ENCODE measurements at places on chromosomes 13 and 19.

- no peak for DNase-seq
Measured at GRCh38 chr19:17866312-17866963, 5.3 kb upstream of the SLC5A5 start.

DNA sequence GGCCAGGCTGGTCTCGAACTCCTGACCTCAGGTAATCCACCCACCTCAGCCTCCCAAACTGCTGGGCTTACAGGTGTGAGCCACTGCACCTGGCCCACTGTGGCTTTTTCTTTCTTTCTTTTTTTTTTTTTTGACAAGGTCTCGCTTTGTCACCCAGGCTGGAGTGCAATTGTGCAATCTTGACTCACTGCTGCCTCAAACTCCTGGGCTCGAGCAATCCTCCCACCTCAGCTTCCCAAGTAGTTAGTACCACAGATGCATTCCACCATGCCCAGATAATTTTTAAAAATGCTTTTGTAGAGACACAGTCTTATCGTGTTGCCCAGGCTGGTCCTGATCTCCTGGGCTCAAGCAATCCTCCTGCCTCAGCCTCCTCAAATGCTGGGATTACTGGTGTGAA is 12.1 kb upstream of the FCGBP start:
- DNase-seq = no peak

DNA sequence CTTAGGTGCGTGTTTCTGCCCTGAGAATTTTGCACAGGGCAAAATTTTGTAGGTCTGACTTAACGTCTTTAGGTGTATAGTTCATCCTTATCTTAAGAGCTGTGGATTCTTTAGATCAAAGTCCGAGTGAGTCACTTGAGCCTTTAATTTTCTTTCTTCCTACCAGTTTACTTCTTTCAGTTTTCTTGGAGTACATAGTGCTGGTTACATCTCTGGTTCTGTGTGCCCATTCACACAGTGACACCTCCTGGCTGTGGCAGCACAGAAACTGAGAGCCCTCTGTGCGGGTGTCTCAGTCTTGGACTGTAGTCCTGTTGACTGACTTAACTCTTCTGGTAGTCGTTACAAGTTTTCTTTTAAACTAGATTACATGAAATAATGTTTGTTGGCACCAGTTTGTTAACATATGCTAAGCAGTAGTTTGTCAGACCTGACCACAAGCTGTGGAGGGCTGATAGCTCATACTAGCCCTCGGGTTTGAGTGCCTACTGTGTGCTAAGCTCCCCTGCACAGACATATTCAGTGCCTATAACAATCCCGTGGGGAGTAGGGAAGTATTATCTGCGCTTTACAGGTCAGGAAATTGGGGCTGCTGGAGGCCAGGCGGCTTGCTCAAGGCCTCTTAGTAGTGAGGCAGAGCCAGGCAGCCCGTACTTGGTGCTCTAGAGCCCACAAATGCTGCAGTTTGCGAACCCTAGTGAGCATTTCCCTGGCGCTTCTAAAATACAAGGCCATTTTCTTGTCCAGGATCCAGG is 1.6 kb downstream of the GATAD2A start:
- DNase-seq = peak; percentile 61

GRCh38 chr13:74464670-74465069 is 330.5 kb upstream of the KLF12 start:
- DNase-seq = no peak

DNA sequence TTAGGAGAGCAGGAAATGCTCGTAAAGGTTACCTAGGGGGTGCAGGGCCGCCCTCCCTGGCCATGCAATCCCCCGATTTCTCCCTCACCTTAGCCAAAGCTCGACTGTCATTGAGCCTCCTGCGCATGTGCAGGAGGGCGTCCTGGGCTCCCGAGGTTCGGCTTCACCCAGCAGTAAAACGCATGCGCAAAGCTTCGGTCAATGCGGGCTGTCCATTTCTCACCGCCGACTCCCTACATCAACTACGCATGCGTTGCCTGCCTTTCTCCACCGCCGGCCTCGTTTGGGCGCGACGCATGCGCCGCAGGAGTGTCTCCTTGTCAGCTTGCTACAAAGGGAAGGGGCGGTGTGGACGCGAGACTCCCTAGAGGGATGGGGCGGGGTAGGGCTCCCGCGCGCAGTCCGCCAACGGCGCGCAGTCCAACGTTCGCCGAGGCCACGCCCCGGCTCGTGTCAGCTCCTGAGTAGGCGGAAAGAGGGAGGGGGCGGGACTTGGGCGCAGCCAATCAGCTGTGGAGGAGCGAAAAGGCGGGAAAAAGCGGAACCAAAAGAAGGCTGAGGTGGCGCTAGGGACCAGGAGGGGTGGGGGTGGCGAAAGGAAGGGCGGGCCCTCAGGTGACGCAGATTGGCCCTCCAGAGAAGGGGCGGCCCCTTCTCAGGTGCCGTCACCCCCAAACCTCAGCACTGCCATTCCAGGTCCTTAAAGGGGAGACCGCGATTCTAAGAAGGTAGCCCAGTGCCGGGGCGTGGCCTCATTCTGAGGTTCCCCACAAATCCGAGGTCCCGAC is at the start of the genes SYNGR4 and TMEM143:
Gene SYNGR4 (plus strand): TSS at position 558 of the 788 bp plus-strand sequence. CDS start 1,476 bp downstream, outside the sequence.
Gene TMEM143 (minus strand): TSS at position 131 of the 788 bp plus-strand sequence. CDS start 20 bp downstream, at position 111.
- DNase-seq = peak; percentile 96

GRCh38 chr19:19587771-19588170 is 30.7 kb downstream of the PBX4 start:
- no peak for DNase-seq

DNA sequence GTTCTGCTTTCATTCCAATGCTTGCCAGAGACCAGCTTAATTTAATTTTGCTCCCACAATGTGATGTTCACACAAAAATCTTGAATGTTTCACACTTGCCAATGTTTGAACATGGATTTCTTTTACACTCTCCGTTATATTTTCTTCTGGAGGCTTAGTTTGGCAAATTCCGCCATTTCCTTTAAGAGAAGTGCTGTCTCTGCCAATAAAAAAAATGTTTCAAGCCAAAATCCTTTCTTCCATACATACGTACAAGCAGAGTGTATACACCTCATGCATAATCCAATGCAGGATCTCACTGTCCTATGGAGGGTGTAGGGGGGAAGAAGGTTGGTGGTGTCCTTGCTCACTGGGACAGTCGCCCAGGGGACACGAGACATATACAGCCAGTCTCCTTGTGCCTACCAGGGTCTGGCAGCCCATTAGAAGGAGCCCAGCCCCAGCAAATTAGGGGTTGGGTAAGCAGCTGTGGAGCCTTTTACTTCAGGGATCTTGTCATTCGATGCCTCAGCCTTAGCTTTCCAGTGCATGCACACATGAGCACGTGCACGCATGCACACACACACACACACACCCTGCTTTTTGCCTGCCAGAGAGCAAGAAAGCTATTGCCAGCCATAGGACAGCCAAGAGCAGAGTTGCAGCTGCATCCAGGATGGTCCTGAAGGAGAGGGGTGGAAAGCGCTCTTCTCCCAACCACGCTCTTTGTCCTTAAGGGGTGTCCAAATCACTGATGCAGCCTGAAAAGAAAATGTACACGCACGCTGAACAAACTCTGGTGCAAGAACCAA is 208.3 kb downstream of the FOXO1 start:
- no peak for DNase-seq

DNA sequence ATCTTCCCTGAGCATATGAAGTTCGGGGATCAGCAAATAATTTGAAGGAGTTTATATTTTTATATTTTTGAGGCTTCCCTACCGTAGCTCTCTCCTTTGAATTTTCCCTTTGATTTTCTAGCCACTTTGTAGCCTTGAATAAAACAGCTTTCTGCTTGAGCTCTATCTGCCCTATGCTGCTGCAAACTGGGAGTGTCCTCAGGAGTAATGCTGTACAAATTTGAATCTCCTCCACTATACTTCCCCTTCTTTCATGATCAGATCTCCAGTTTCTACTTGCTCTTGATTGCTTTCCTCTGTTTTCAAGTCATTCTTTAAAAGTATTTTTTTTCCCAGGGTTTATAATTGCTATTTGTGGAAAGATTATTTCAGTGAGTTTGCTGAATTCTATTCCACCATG is 14.6 kb downstream of the PDS5B start:
- DNase-seq = no peak

DNA sequence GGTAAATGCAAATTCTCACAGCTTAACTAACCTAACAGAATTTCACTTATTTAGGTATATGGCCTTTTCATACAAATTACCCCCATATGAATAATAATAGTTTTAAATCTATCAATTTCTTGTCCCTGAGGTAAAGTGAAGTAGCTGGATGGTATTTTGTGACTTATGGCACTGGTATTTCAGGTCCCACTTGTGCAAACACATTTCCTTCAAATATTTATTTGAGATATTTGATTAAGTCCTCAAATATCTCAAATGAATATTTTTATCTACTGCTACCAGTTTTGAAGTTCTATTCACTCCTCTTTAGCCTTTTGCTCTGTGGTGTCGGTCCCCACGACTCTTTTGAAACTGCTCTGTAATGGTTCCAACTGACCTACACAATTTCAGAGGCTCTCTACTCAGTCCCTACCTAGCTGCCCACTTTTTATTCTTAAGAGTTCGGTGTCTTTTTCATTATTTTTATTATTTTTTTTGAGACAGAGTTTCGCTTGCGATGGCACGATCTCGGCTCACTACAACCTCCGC is 59.6 kb upstream of the ZDHHC20 start:
- DNase-seq = no peak

DNA sequence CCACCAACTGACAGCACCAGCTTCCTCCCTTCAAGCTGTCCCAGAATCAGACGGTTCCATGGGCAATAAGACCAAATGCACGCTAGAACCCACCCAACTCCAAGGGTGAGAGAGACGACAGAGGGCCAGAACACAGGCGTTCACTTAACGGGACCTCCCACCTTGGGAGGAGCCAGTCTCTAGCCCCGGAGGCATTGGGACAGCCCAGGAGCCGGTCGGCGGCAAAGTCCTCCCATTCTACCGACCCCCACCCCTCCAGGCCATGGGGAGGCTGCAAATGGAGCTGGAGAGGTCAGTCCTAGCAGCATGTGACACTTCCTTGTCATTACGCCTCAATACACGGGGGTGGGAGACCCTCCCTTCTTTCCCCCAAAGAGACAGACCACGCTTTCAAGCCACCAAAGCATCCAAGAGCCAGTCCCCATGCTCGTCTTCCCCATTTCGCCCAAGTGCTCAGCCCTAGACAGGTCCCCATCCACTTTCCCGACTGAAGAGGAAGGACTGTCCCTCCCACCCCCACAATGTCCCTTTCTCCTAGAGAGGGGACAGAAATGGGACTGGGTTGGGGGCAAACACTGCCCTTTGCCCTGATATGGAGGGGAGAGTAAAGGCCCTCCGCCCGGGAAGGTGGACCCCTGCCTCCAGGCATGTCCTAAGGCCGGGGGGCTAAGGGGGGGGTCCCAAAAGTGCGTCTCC is 964 bp downstream of the KHSRP start:
- DNase-seq = peak; percentile 55

- no peak for DNase-seq
Measured at GRCh38 chr13:62205273-62205672, 789.6 kb upstream of the PCDH20 start.

GRCh38 chr13:21470785-21471184 is 11.7 kb upstream of the ZDHHC20 start:
- no peak for DNase-seq

- no peak for DNase-seq
Measured at GRCh38 chr19:7447648-7448047, 41.2 kb downstream of the PEX11G start.

- no peak for DNase-seq
Measured at GRCh38 chr19:51198641-51199040, 26.2 kb upstream of the CD33 start.

- DNase-seq = no peak
Measured at GRCh38 chr13:25771641-25772478, 280.0 kb downstream of the SHISA2 start.

DNA sequence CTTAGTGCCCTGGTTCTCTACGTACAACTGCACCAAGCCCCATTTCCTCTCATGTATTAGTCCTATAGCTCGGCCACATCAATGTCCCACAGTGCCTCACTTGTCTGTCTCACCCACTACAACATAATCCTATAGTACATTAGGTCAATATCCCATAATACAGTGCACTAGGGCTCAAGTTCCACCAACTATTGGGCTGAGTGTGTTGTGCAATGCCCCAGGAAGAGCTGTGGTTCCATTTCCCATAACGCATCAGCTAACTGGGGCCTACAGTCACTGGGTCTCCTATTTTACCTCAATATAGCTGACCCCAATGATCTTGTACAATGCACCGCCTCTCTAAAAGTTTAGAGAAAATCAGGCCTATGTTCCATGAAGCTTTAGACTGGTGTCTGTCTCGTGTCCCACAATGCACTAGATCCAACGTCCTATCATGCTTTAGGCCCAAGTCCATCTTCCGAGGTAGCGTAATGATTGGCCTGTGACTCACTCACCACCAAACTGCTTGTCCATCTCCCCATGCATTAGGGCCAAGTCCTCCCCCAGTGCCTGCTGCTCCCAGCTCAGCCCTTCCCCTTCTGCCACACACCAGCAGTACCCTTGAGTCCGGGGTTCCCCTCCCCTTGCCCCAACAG is 21.8 kb downstream of the TSKS start:
- DNase-seq = no peak

- no peak for DNase-seq
Measured at GRCh38 chr19:2149980-2150793, 1.2 kb downstream of the AP3D1 start.

GRCh38 chr13:50243931-50244330 is 228.7 kb downstream of the KCNRG start:
- DNase-seq = no peak

GRCh38 chr19:1698636-1699035 is 46.2 kb upstream of the TCF3 start:
- no peak for DNase-seq

GRCh38 chr19:9909251-9909650 is 27.1 kb downstream of the OLFM2 start:
- DNase-seq = no peak
